ENCODE measurements at places on chromosomes 2 and 18. TPM values are rescaled to one million over a fixed set of nuclear protein-coding genes. Genes with fewer than 3 reads are reported as not detected.

Gene ELP2
- 111 TPM for total RNA-seq

GRCh38 chr2:170812710-170813600, 3.7 kb upstream of the GAD1 start:
- H3K27me3 ChIP-seq: peaks cover 57% of the 10 kb centered on the region
- no peak for DNase-seq
- no peaks in the 10 kb centered on the region for H3K36me3 ChIP-seq
- H3K4me1 ChIP-seq: peaks cover 12% of the 10 kb centered on the region

DNA sequence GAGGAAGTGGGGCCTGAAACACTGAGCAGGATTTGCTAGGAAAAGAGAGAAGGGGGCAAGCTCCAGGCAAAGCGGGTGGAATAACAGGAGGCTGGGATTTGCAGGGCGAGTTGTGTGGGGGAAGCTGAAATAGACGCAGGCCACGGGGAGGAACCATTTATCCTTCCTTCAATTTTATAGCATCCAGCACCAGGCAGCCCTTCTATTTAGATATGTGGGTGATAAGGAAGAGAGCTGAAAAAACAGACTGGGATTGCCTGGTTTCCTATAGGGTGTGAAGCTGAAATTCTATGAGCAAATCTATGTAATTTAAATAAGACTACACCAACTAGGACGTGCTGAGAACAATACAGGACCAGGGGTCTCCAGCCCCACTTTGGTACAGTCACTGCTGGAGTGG, 132.0 kb upstream of the REV1 start:
- H3K36me3 ChIP-seq: no peaks in the 10 kb centered on the region
- no peak overlapping the region for H3K4me3 ChIP-seq
- H3K27ac ChIP-seq: no peak overlapping the region

Gene SLC5A6
- total RNA-seq: 66.7 TPM

GRCh38 chr2:71516253-71516888, 63.0 kb downstream of the DYSF start:
- no peaks in the 10 kb centered on the region for H3K27me3 ChIP-seq
- no peak overlapping the region for H3K27ac ChIP-seq
- H3K4me3 ChIP-seq: no peak overlapping the region

GRCh38 chr2:234406085-234406484, 90.8 kb downstream of the ARL4C start:
- H3K27me3 ChIP-seq: no peaks in the 10 kb centered on the region
- no peak overlapping the region for H3K27ac ChIP-seq
- DNase-seq: no peak
- no peaks in the 10 kb centered on the region for H3K36me3 ChIP-seq
- no peak overlapping the region for H3K4me3 ChIP-seq

- no peak overlapping the region for H3K27ac ChIP-seq
- peaks cover 12% of the 10 kb centered on the region for H3K27me3 ChIP-seq
- DNase-seq: no peak
- H3K4me1 ChIP-seq: no peaks in the 10 kb centered on the region
- H3K36me3 ChIP-seq: peaks cover 4% of the 10 kb centered on the region
Measured at GRCh38 chr2:237922641-237923361, 44.0 kb upstream of the UBE2F start.

DNA sequence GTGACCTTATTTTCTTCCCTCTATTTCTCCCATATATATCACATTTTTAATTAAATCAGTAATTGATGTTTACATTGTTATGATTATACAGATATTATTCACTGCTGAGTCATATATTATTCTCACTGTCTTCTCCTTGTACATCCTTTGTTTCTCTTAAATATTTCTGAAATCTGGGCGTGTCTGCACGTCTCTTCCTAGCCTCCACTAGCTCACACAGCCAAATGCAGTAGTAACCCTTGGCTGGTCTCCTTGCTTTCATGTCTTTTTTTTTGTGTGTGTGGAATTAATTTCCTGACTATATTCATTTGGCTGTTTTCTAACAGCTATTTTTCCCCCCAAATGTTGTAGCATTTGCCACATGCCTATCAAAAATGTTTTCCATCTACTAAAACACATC, 15.8 kb downstream of the CCNYL1 start:
- H3K27me3 ChIP-seq: no peaks in the 10 kb centered on the region
- H3K36me3 ChIP-seq: peaks cover 3% of the 10 kb centered on the region
- no peak overlapping the region for H3K27ac ChIP-seq
- H3K4me1 ChIP-seq: peaks cover 6% of the 10 kb centered on the region
- H3K4me3 ChIP-seq: no peak overlapping the region
- DNase-seq: no peak

Gene ONECUT2
- total RNA-seq: 110 TPM

Gene SERPINB7
- not detected for total RNA-seq

Gene ALPP
- total RNA-seq: not detected

GRCh38 chr18:75350512-75350839, 77.0 kb downstream of the SMIM21 start:
- H3K27me3 ChIP-seq: peaks cover 6% of the 10 kb centered on the region
- no peak overlapping the region for H3K27ac ChIP-seq
- peaks cover 5% of the 10 kb centered on the region for H3K4me1 ChIP-seq
- DNase-seq: no peak
- no peak overlapping the region for H3K4me3 ChIP-seq
- H3K36me3 ChIP-seq: peaks cover 5% of the 10 kb centered on the region

DNA sequence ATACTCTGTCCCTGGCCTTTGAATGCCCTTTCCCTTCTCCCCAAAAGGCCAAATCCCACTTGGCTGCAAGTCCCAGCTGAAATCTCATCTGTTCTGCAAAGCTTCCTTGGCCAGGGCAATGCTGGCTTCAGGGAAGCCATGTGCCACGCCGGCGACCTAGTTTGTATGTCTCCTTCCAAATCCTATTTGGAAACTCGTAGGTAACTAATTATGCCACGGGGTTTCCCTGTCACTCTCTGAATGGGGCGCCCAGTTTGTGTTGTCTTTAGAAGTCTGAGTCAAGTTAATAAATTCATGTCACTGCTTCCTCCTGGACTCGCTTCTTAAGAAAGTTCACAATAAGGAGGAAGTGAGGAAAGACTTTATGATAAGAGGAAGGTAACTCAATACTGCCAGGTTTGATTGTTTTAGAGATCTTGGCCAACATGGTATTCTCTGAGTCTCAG, 19.1 kb downstream of the FHL2 start:
- no peak overlapping the region for H3K4me3 ChIP-seq
- H3K27me3 ChIP-seq: no peaks in the 10 kb centered on the region
- peaks cover 2% of the 10 kb centered on the region for H3K4me1 ChIP-seq
- no peak for DNase-seq
- H3K36me3 ChIP-seq: no peaks in the 10 kb centered on the region

- no peaks in the 10 kb centered on the region for H3K36me3 ChIP-seq
- peaks cover 4% of the 10 kb centered on the region for H3K27me3 ChIP-seq
- no peak overlapping the region for H3K4me3 ChIP-seq
- DNase-seq: no peak
- H3K4me1 ChIP-seq: no peaks in the 10 kb centered on the region
Measured at GRCh38 chr2:102277202-102277700, 34.1 kb upstream of the IL1RL1 start.

Gene SKA1
- 13.5 TPM for total RNA-seq

GRCh38 chr2:68099260-68099659, 36.5 kb upstream of the C1D start:
- H3K27ac ChIP-seq: no peak overlapping the region
- peaks cover 14% of the 10 kb centered on the region for H3K27me3 ChIP-seq
- DNase-seq: no peak
- H3K36me3 ChIP-seq: no peaks in the 10 kb centered on the region
- no peak overlapping the region for H3K4me3 ChIP-seq

DNA sequence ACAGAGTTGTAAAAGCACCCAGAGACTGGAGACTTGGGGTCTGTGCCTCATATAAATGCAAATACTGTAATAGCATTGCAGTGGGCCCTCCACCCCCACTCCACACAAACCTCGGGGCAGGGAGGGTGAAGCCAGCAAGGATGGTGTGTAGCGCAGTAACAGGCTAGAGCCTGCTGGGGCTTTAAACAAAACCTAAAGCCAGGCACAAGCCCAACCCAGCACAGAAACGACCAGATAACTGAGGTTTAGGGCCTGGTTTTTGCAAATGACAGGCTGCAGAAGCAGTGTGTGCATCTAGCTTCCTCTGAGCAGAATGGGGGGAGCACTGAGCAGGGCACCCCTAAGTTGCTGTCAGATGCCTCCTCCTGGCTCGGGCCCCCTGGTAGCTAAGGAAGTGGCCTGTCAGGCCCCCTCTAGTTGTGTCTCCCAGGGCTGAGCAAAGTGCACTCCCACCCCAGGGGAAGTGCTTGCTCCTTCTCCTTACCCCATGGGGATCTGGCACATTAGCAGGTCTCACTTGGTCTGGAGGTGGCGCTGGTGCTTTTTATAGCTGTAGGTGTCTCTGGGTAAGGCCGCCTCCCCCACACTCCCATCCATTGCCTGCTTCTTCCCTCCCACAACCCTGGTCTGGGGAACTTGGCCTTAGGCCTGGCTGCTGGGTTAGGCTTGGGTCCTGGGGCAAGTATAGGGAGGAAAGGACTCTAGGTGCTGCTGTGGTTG, 135.1 kb downstream of the CELF4 start:
- H3K36me3 ChIP-seq: no peaks in the 10 kb centered on the region
- DNase-seq: no peak

- H3K4me1 ChIP-seq: peaks cover 5% of the 10 kb centered on the region
- H3K27ac ChIP-seq: no peak overlapping the region
- no peak for DNase-seq
- H3K36me3 ChIP-seq: no peaks in the 10 kb centered on the region
- H3K4me3 ChIP-seq: no peak overlapping the region
Measured at GRCh38 chr2:110097506-110098220, 18.0 kb downstream of the MALL start.

DNA sequence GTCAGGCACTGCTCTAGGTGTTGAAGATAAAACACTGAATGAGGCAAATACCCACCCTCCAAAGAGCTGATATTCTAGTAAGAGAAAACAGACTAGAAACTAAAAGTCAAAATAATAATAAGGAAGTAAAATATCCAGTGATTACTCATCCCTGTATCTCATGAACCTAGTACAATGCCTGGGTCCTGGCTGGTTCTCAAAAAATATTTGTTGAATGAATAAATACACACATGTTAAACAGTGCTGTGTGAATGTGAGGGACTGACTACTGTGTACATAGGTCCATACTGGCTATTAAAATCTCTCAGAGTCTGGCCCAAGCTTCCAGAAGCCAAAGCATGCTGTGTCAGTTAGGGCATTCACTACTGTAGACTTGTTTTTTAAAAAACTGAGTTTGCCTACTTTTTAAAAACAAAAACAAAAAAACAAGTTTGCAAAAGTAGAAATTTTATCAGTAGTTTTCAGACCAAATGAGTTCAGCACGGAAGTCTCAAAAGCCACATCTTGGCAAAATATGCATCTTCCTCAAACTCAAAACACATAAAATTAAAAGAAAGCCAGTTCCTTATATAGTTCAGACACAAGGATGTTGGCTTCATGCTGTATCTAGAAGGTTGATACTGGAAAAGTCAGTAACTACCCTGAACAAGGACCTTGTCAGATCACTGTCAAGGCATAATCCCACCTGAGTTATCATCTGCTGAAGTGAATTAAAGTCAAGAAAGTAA, 136.2 kb downstream of the THADA start:
- H3K4me1 ChIP-seq: peaks cover 33% of the 10 kb centered on the region
- H3K27ac ChIP-seq: no peak overlapping the region
- H3K36me3 ChIP-seq: no peaks in the 10 kb centered on the region

Gene PLCL1
- total RNA-seq: 41.1 TPM
